ENCODE measurements at places on chromosomes 13 and 19. TPM values are rescaled to one million over a fixed set of nuclear protein-coding genes. Genes with fewer than 3 reads are reported as not detected.

- DNase-seq = no peak
Measured at GRCh38 chr13:76466043-76466442, 420.2 kb downstream of the KCTD12 start.

GRCh38 chr13:67137044-67137735 is 92.9 kb downstream of the PCDH9 start:
- no peak for DNase-seq

- no peak for DNase-seq
Measured at GRCh38 chr19:33063356-33063752, 1.3 kb downstream of the RHPN2 start.

- no peak for DNase-seq
Measured at GRCh38 chr13:110699148-110700145, 6.5 kb downstream of the CARS2 start.

SPACA4 gene
- not detected for total RNA-seq

DNA sequence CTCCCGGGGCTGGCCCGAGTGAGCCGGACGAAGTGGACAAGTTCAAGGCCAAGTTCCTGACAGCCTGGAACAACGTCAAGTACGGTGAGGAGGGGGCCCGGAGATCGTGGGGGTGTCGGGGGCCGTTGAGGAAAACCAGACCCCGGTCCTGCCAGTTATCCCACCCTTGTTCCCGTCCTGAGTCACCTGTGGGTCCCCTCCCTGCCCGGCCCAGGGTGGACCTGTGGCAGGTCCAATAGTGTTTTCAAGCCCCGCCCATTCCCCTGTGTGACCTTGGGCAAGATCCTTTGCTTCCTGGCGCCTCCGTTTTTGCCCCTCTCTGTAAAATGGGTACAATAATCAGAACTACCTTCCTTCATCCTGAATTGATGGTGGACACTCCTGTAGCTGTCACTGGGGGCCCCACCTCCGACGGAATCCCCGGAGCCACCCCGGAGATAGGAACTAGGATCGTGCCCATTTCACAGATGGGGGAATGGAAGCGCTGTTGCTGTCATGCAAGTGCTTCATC is 593 bp downstream of the ATG4D start:
- DNase-seq = peak; percentile 44

GRCh38 chr19:41945135-41945766 is 13.9 kb downstream of the RABAC1 start:
- peak; percentile 88 for DNase-seq

DNA sequence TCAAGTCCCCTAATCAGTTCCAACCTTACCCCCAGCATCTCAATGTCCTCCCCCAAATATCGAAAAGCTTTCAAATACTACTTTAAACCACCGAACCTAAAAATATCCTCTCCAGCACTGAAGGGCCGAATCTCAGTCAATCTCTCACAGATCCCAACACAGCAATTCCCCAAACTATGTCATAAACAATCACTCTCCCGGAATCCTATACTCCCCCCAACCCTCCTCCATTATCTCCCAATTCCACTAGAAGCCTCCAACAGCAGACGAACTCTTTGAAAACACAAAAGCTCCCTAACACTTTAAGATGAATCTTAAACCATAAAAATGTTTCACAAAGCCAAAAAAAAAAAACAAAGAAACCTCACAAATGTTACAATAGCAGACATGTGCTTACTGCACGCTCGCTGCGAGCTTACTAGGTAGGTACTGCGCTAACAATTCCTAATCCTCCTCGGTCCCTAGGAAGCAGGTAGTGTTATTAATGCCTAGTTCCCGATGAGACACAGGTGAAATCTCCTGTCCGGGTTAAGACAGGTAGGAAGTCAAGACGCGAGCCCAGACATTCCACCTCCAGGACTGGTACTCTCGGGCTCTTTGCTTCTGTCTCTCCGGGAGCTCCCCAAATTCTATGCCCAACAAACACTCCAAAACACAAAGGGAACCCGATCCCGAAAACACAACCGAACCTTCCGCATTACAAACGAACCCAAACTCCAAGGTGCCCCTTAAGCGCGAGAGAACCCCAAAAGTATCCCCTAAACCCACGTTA is 14.2 kb downstream of the FBXO46 start:
- DNase-seq = no peak

FFAR2 gene
- 8.6 TPM for total RNA-seq

DNA sequence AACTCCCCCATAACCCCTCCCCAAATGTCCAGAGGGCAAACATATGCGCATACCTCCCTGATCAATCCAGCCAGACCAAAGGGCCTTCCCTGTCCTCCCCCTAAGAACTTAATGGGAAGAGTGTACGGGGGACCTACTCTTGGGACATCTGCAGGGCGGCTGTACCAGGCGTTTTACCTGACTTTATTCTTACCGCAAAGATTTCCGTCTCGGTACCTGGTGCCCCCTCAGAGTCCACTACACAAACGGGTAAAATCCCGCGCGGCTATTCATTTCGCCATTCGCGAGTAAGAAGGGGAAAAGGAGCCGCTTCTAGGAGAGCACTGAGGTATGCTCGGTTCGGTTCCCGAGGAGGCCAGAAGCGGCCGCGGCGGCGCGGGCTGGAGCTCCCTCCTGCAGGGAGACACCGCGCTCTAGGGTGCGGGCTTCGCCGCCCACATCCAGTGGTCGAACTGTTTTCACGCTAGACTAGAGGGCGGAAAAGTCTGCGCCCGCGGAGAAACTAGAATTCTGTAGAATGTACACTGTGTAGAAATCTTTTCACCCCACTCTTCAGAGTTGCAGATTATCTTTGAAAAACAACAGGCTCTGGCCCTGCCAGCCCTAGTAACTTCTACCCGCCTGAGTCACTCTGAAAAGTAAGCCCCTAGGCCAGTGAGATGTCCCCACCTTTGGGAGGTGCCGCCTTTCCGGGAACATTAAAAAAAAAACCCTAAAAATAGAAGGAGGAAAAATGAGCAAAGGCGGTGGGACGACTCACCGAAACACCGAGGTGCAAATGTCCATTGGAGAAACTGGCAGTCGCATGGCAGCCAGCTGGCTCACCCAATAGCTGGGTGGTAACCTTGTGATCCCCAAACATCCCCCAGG is 3.8 kb upstream of the TSHZ3 start:
- peak; percentile 18 for DNase-seq

DNA sequence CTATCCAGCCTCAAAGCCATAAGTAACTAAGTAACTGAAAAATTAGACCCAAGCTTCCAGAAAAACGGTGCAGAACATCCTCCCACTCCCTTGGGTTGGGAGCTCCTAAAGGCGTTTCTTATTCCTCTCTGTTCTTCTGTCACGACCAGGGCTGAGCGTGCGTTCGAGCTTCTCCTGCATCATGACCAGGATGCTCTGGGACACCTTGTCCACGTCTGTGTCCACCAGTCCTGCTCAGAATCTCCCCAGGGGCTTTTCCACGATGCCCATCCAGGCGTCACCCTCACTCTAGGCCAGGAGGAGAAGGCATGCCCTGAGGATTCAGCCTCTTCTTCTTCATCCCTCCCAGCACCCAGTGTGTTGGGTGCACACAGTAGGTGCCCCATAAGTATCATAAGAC is 37.8 kb upstream of the GAS6 start:
- DNase-seq = no peak

DNA sequence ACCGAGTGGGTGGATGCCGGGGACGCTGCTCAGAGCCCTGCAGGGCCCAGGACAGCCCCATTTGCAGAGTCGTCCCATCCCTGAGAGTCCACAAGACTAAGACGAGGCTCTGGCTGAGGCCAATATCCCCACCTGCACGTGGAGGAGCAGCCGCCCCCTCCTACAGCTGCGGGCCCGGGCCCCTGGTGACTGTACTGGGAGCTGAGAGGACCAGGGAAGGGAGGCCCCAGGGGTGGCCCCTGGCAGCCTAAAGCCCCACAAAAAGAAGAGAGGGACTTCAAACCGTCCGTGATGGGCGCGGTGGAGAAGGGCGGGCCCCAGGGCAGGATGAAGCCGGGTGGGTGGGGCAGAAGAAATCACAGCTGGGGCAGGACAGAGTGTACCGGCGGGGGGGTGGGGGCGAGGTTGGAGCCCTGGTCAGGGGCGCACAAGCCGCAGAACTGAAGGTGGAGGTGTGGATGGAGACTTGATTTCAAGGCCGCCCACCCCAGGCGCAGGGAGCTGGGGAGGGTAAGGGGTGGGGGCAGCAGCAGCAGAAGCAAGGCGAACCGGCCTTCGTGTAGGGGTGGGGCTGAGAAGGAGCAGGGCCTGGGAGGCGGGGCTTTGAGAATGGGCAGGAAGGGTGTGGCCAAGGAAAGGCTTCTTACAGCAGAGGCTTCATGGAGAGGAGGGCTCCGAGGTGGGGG is 12.9 kb downstream of the CFD start:
- peak; percentile 94 for DNase-seq

SERPINE3 gene
- total RNA-seq = not detected

DNA sequence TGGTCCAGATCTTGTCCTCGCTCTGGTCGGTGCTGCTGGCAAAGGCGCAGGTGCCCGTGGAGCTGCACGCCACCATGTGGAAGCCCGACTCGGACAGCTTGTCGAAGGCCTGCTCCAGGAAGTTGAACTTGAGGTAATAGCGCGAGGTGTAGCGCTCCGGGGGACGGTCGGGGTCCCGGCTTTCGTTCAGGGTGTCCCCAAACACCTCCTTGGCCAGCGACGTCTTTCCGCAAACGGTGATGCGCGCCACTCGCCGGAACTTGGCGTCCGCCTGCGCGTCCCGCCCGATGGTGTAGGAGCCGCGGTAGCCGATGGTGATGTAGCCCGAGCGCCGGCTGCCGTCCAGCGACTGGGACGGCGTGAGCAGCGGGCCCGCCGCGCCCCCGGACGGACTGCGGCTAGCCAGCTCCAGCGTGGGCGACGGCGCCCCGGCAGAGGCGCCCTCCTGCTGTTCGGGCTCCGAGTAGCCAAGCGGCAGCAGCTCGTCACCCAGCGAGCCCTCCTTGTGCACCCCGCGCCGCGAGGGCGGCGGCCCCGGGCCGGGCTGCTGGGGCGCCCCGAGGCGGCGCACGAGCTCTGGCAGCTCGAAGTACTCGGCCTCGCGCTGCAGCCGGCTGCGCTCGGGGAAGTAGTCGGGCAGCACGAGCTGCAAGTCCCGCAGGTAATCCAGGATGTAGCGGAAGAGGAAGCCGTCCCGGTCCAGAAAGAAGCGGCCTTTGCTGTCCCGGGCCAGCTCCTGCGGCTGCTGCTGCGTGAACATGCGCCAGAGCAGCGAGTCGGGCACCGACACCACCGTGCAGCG is 801 bp downstream of the KCTD12 start:
- peak; percentile 28 for DNase-seq

DNA sequence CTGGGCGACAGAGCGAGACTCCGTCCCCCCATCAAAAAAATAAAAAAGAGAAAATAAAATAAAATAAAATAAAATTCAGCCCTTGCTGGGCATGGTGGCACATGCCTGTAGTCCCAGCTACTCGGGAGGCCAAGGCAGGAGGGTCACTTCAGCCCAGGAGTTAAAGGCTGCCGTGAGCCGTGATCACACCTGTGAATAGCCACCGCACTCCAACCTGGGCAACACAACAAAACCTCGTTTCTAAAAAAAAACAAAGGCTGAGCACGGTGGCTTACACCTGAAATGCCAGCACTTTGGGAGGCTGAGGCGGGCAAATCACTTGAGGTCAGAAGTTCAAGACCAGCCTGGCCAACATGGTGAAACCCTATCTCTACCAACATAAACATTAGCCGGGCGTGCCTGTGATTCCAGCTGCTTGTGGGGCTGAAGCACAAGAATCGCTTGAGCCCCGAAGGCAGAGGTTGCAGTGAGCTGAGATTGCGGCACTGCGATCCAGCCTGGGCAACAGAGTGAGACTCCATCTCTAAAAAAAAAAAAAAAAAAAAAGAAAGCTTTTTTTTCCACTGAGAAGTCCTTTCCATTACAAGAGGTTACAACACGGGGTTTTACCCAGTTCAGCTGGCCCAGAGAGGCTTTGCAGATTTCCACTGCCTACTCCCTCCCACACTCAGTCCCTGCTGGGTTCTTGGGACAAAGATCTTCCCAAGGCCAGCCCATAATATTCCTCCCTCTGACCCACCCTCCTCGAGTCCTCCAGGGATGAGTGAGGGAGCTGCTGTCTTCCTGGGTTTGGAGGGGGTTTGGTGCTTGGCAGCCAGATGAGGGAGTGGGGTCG is 6.4 kb downstream of the ANGPTL4 start:
- no peak for DNase-seq

KRTDAP gene
- total RNA-seq = not detected

CRB3 gene
- 1.1 TPM for total RNA-seq
